Activated naive CD8-positive, alpha-beta T cell treated with anti-CD3 and anti-CD28 coated beads for 36 hours (primary cell): ENCODE measurements at places on chromosomes 3 and 15. TPM values are rescaled to one million over a fixed set of nuclear protein-coding genes. Genes with fewer than 3 reads are reported as not detected.

GRCh38 chr3:33130144-33130543 is 16.3 kb downstream of the CRTAP start:
- H3K27me3 ChIP-seq: no peaks in the 10 kb centered on the region
- no peak overlapping the region for H3K4me3 ChIP-seq
- H3K4me1 ChIP-seq: peaks cover 4% of the 10 kb centered on the region
- H3K36me3 ChIP-seq: peaks cover 7% of the 10 kb centered on the region

DNA sequence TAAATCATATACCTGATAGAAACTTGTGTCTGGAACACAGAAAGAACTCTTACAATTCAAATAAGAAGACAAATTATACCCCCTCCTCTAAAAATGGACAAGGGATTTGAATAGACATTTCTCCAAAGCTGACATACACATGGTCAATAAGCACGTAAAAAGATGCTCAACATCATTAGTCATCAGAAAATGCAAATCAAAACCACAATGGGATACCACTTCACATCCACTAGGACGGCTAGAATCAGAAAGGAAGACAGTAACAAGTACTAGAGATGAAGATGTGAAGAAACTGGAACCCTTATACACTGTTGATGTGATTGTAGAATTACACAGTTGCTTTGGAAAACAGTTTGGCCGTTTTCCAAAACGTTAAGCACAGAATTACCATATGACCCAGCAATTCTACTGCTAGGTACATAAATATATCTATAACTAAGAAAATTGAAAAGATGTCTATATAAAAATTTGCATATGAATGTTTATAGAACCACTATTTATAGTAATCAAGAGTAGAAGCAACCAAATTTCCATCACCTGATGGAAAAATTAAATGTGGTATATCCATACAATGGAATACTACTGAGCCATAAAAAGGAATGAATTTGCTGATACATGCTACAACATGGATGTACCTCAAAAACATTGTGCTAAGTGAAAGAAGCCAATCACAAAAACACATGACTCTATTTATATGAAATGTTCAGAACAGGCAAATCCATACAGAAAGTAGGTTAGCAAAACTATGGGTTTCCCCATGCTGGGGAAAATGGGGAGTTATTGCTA is 60.8 kb downstream of the GREM1 start:
- no peak overlapping the region for H3K4me3 ChIP-seq
- peaks cover 4% of the 10 kb centered on the region for H3K27me3 ChIP-seq
- H3K36me3 ChIP-seq: no peaks in the 10 kb centered on the region
- H3K4me1 ChIP-seq: no peaks in the 10 kb centered on the region

- H3K36me3 ChIP-seq: no peaks in the 10 kb centered on the region
- no peaks in the 10 kb centered on the region for H3K4me1 ChIP-seq
- H3K27ac ChIP-seq: no peak overlapping the region
- peak; percentile 3 for DNase-seq
- no peaks in the 10 kb centered on the region for H3K27me3 ChIP-seq
Measured at GRCh38 chr3:41997702-41998550, 36.0 kb upstream of the ULK4 start.

GRCh38 chr3:24545887-24546286 is 51.2 kb upstream of the THRB start:
- no peaks in the 10 kb centered on the region for H3K27me3 ChIP-seq
- H3K27ac ChIP-seq: no peak overlapping the region
- H3K4me1 ChIP-seq: no peaks in the 10 kb centered on the region
- no peaks in the 10 kb centered on the region for H3K36me3 ChIP-seq

GRCh38 chr3:81841540-81841939 is 80.1 kb upstream of the GBE1 start:
- DNase-seq: no peak
- H3K4me1 ChIP-seq: no peaks in the 10 kb centered on the region
- H3K27ac ChIP-seq: no peak overlapping the region
- H3K36me3 ChIP-seq: no peaks in the 10 kb centered on the region
- no peak overlapping the region for H3K4me3 ChIP-seq
- H3K27me3 ChIP-seq: peaks cover 9% of the 10 kb centered on the region

GRCh38 chr15:62118520-62119226 is 46.4 kb downstream of the C2CD4B start:
- H3K4me3 ChIP-seq: no peak overlapping the region
- H3K4me1 ChIP-seq: peaks cover 23% of the 10 kb centered on the region
- peaks cover 2% of the 10 kb centered on the region for H3K36me3 ChIP-seq
- H3K27me3 ChIP-seq: no peaks in the 10 kb centered on the region
- peak overlapping the region; percentile 85 for H3K27ac ChIP-seq
- no peak for DNase-seq

GRCh38 chr3:141646760-141647561 is 91.1 kb upstream of the RNF7 start:
- no peak for DNase-seq
- no peak overlapping the region for H3K4me3 ChIP-seq
- H3K27ac ChIP-seq: no peak overlapping the region
- no peaks in the 10 kb centered on the region for H3K36me3 ChIP-seq
- no peaks in the 10 kb centered on the region for H3K4me1 ChIP-seq

DNA sequence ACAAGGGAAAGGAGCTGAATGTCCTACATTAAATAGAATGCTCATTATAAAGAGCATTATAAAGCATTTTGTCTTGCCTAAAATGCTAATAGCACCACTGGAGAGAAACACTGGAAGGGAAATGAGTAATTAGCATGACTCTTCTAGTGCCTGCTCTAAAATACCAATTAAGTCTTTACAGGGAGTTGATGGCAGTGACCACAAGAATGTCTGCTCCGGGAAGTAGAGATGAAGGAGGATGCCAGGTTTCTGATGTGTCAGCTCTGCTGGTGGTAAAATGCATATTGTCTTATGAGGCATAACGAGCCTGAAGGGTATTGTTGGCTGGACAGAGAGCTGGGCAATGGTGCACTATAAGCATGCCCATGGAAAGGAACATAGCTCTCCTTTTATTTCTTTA is 49.5 kb downstream of the MYLK start:
- no peaks in the 10 kb centered on the region for H3K36me3 ChIP-seq
- H3K27ac ChIP-seq: no peak overlapping the region
- H3K27me3 ChIP-seq: peaks cover 6% of the 10 kb centered on the region
- no peaks in the 10 kb centered on the region for H3K4me1 ChIP-seq

GRCh38 chr3:125115640-125116039 is 59.8 kb upstream of the HEG1 start:
- DNase-seq: no peak
- H3K36me3 ChIP-seq: no peaks in the 10 kb centered on the region
- H3K4me1 ChIP-seq: peaks cover 37% of the 10 kb centered on the region

- no peak overlapping the region for H3K27ac ChIP-seq
- H3K4me1 ChIP-seq: peaks cover 40% of the 10 kb centered on the region
- peaks cover 10% of the 10 kb centered on the region for H3K36me3 ChIP-seq
- H3K27me3 ChIP-seq: no peaks in the 10 kb centered on the region
- DNase-seq: no peak
Measured at GRCh38 chr3:196883361-196883760, 15.6 kb downstream of the SENP5 start.

- DNase-seq: no peak
- no peak overlapping the region for H3K4me3 ChIP-seq
- H3K4me1 ChIP-seq: no peaks in the 10 kb centered on the region
- peaks cover 41% of the 10 kb centered on the region for H3K36me3 ChIP-seq
- H3K27ac ChIP-seq: no peak overlapping the region
Measured at GRCh38 chr15:56098195-56098863, 104.9 kb upstream of the NEDD4 start.

GRCh38 chr15:38520035-38520434 is 44.6 kb downstream of the RASGRP1 start:
- no peak overlapping the region for H3K4me3 ChIP-seq
- peaks cover 30% of the 10 kb centered on the region for H3K36me3 ChIP-seq
- no peak overlapping the region for H3K27ac ChIP-seq
- H3K27me3 ChIP-seq: no peaks in the 10 kb centered on the region

- no peak overlapping the region for H3K4me3 ChIP-seq
- no peak for DNase-seq
- no peaks in the 10 kb centered on the region for H3K36me3 ChIP-seq
- no peaks in the 10 kb centered on the region for H3K4me1 ChIP-seq
- peaks cover 32% of the 10 kb centered on the region for H3K27me3 ChIP-seq
Measured at GRCh38 chr15:55527150-55527549, 19.1 kb upstream of the DNAAF4 start.

- DNase-seq: peak; percentile 16
- H3K36me3 ChIP-seq: peaks cover 18% of the 10 kb centered on the region
- H3K27me3 ChIP-seq: no peaks in the 10 kb centered on the region
- peaks cover 28% of the 10 kb centered on the region for H3K4me1 ChIP-seq
- peak overlapping the region; percentile 87 for H3K4me3 ChIP-seq
- H3K27ac ChIP-seq: peak overlapping the region; percentile 97
Measured at GRCh38 chr3:120742849-120743365, 363 bp downstream of the GTF2E1 start.

GRCh38 chr15:43127752-43128151 is 5.6 kb upstream of the TMEM62 start:
- H3K27ac ChIP-seq: no peak overlapping the region

- no peak overlapping the region for H3K4me3 ChIP-seq
- no peak overlapping the region for H3K27ac ChIP-seq
- peaks cover 4% of the 10 kb centered on the region for H3K36me3 ChIP-seq
- DNase-seq: no peak
- H3K4me1 ChIP-seq: peaks cover 9% of the 10 kb centered on the region
Measured at GRCh38 chr3:33100229-33100628, 3.3 kb upstream of the GLB1 start.

GRCh38 chr15:100733101-100733842 is 130.9 kb downstream of the ASB7 start:
- no peaks in the 10 kb centered on the region for H3K36me3 ChIP-seq
- no peaks in the 10 kb centered on the region for H3K4me1 ChIP-seq
- DNase-seq: no peak
- no peaks in the 10 kb centered on the region for H3K27me3 ChIP-seq
- no peak overlapping the region for H3K4me3 ChIP-seq
- no peak overlapping the region for H3K27ac ChIP-seq

DNA sequence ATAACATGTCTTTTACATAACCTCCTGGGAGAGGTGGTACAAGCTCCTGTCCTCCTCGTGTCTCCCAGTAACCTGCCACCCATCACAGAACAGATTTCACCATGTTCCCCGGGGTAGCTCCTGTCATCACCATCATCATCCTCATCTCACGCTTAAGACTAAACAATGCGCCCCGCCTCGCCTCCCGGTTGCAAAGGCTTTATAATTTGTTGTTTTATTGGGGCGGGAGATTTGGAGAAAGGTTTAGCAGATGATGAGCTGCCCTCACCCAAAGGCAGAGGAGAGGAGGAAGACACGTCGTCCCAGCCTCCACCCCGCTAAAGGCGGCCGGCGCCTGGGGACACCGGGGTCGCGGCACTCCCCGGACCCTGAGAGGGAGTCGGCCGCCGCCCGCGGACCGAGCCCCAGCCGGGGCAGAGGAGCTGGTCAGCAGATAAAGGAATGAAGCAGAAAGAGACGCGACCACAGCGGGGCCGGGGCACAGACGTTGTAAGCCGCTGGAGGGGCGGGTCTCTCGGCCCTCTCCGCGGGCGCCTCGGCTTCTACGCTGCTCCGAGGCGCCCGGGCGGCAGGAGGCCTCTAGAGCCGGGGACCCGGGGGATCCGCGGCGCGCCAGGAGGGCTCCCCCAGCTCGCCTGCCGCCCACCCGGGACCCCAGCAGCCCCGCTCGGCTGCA is 589 bp downstream of the HERC1 start:
- H3K4me1 ChIP-seq: peaks cover 36% of the 10 kb centered on the region
- peak overlapping the region; percentile 91 for H3K27ac ChIP-seq
- H3K36me3 ChIP-seq: no peaks in the 10 kb centered on the region
- H3K4me3 ChIP-seq: peak overlapping the region; percentile 91
- peaks cover 4% of the 10 kb centered on the region for H3K27me3 ChIP-seq

DNA sequence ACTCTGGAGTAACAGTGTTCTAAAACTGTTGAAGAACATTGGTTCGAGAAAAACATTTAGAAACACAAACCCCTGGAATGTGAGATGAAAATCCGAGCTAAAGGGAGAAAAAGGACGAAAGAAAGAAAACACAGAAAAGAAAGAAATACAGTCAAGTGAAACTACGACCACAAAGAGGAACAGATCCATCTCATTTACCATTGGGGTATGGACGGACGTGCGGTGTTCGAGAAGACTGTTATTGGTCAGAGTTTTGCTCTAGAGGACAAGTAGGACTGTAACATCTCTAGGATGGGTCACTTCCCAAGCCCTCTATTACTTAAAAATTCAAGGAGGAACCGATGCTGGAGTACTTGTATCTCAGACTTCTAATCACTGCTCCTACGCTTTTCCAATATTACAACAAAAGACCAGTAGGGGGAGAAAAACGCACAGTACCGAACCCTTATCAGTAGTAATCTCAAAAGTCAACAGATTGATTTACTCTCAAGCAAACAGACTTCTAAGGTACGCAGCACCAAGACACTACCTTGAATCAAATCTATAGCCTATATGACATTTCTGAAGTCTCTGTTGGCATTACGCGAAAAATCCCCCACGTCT is 1.1 kb upstream of the PIK3CA start:
- no peak overlapping the region for H3K27ac ChIP-seq
- DNase-seq: no peak
- peaks cover 2% of the 10 kb centered on the region for H3K36me3 ChIP-seq
- H3K27me3 ChIP-seq: no peaks in the 10 kb centered on the region
- no peak overlapping the region for H3K4me3 ChIP-seq

- peaks cover 65% of the 10 kb centered on the region for H3K27me3 ChIP-seq
- no peaks in the 10 kb centered on the region for H3K36me3 ChIP-seq
- H3K27ac ChIP-seq: no peak overlapping the region
- H3K4me1 ChIP-seq: peaks cover 8% of the 10 kb centered on the region
Measured at GRCh38 chr15:88262064-88262463, 5.5 kb upstream of the NTRK3 start.

- no peak overlapping the region for H3K4me3 ChIP-seq
- DNase-seq: no peak
- no peaks in the 10 kb centered on the region for H3K36me3 ChIP-seq
- no peak overlapping the region for H3K27ac ChIP-seq
- H3K27me3 ChIP-seq: no peaks in the 10 kb centered on the region
Measured at GRCh38 chr3:119145128-119145499, 851 bp upstream of the TEX55 start.

Gene CASR
- total RNA-seq: not detected

Gene CADPS
- total RNA-seq: not detected

Gene PODXL2
- 1.3 TPM for total RNA-seq

Gene BRPF1
- total RNA-seq: 39.4 TPM

Gene NPHP3
- total RNA-seq: 8.4 TPM

Gene ZNF662
- total RNA-seq: 4.9 TPM

Gene HRG
- not detected for total RNA-seq

Gene VIPR1
- 6.0 TPM for total RNA-seq

Gene CFAP161
- not detected for total RNA-seq
